ENCODE measurements at places on chromosomes 7 and 10.
A peak's percentile ranks its signal among the peaks of the same experiment; 100 is the strongest.

DNA sequence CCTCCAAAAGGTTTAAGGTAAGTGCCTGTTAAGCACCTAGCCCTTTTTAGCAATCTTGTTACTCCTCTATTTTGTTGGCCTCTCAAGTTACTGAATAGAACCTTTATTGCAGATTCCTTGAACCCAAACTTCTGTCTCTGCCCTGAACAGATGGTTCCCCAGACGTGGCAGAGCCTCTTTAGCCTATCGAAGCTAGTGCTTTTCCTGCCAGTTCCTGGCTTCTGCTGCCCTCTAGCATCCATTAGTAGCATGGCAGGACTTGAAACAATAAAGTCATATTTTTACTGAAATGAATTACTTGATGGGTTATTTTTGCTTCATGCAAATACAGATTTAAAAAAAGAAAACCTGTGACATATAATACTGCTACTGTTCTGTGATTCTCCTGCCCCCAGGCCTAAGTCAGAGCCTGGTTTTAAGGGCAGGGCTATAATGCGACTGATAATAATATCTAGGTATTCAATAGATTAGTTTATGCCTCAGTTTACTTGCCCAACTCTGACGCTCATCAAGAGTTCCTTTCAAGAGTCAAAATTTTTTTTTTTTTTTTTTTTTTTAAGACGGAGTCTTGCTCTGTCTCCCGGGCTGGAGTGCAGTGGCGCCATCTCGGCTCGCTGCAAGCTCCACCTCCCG lies 84.3 kb upstream of the PHF14 start:
- DNase-seq: peak; percentile 30

DNA sequence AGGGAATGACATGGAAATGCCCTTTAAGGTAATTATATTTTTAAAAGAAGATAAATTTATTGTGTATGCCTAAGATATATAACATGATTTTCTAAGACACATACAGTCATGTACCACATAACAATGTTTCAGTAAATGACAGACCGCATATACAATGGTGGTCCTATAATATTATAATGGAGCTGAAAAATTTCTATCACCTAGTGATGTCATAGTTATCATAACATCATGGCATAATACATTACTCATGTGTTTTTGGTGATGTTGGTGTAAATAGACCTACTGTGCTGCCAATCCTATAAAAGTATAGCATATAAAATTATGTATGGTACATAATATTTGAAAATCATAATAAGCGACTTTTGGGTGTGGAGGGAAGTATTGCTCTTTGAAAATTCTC lies 237.3 kb upstream of the SLC26A5 start:
- no peak for DNase-seq

DNA sequence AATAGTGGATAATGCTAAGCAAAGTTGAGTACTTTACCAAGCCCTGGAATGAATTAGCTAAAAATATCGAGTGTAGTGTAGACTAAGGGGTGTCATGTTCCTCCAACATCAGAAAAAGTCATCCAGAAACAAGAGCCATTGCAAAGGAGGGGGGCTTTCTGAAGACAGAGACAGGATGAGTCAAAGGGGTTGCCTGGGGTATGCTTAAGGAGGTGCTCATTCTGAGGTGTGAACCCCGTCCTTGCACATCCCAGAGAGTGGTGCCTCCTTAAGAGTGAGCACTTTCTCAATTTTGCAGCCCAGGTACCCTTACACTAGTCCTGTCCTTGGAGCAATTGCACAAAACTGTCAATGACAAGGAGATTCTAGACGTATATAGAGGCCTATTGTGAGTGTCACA lies 43.1 kb upstream of the C10orf71 start:
- DNase-seq: no peak

GRCh38 chr10:96415891-96416554 lies 57.2 kb upstream of the OPALIN start:
- DNase-seq: no peak

DNA sequence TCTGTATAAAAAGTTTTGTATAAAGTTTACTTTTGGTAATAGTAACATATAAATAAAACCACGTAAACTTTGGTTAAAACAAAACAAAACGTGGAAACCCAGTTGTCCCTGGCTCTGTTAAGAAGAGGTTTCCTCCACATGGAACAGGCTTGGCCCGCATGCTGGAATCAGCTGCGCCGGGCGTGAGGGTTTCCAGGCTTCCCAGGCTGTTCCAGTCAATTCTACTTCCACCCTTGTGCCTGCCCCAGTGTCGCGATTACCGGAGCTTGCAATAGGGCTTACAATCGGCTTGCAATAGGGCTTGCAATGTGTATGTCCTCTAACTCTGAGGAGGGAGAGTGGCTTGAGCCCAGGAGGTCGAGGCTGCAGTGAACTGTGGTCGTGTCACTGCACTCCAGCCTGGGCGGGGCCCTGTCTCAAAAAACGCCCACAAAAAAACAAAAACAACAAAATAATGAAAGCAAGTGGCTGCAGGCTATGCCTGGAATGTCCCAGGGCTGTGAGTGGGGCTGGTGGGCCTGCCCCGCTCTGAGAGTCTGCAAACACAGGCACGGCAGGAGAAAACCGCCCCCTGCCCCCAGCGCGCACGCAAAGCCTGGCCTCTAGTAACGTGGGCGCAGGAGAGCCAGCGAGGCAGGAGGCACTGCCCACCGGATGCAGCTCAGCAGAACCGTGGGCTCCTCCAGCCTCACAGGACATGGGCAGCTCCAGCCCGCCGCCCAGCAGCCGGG lies 16.3 kb downstream of the CYP2W1 start:
- DNase-seq: no peak
